NCI-H2081 (cell line): ENCODE measurements at places on chromosomes 11 and 22.

- no peak for DNase-seq
Measured at GRCh38 chr11:118979434-118979833, 7.9 kb downstream of the FOXR1 start.

DNA sequence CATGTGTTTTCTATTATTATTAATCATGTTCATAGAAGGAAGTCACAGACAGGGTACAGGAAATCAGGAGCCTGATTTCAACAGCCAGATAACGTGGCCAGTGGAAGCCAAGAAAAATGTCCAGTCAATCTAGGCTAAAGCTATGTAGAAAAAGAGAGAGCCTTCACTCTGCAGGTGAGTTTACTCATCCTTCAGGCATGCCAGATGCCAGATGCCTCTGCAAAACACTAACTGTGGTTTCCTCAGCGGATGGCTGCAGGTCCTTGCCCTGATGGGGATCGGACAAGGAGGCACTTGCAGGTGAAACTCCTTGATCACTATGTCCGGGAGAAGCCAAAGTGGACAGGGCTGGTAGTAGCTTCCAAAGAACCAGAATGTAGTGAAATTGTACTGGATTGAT, 962.3 kb upstream of the RAG2 start:
- DNase-seq: no peak

DNA sequence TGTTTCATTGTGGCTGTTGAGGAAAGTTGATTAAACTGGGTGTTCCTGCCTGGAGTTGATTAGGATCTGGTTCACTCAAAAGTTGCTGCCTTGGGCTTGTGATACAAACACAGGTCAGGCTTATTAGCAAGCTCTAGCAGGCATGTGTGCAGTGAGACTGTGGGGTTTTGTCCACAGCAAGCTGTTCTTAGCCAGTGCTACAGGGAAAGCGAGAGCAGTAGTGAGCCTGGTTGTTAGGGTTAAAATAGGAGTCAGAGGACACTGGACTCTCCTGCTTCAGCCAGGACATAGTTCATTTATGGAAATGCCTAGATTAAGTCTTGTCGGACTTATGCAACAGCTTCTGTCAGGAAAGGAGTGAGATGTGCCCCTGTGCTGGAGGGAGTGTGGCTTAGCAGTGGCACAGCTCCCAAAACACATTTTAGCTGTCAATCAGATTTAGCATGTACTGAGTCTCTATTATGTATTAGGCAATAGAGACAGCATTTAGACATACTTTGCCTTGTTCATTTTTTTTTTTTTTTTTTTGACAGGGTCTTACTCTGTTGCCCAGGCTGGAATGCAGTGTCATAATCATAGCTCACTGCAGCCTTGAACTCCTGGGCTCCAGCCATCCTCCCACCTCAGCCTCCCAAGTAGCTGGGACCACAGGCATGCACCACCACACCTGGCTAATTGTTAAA, 8.7 kb downstream of the SNRPD3 start:
- no peak for DNase-seq

- DNase-seq: no peak
Measured at GRCh38 chr11:44427432-44427831, 117.5 kb upstream of the ALX4 start.

GRCh38 chr22:26170795-26171580, 1.7 kb downstream of the SEZ6L start:
- peak; percentile 65 for DNase-seq

DNA sequence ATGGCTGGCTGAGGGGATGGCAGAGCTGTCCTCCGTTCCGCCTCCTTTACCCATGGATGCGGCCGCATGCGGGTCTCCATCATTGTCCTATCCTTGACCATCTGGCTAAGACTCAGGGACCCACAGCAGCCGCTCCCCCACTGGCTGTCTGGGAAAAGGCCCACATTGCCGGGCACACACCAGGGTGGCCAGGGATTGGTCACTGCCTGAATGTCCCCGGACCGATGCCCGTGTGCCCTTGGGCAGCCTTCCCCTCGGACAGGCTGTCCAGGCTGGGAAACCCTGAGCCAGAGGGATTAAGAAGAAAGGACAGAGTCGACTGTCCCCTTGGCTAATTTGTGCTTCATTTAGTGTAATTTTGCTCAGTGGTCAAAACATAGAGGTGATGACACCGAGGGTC, 22.5 kb downstream of the H19 start:
- DNase-seq: no peak

- DNase-seq: no peak
Measured at GRCh38 chr11:82818409-82819043, 81.7 kb downstream of the PRCP start.

- no peak for DNase-seq
Measured at GRCh38 chr11:687751-688150, 7.3 kb downstream of the DEAF1 start.

- DNase-seq: no peak
Measured at GRCh38 chr22:41461901-41462300, 6.6 kb downstream of the PHF5A start.

- DNase-seq: peak; percentile 50
Measured at GRCh38 chr11:118916842-118917388, 8.8 kb downstream of the BCL9L start.

GRCh38 chr11:3020011-3020410, 27.9 kb upstream of the NAP1L4 start:
- DNase-seq: no peak
